ENCODE measurements at places on chromosomes 13 and 19. TPM values are rescaled to one million over a fixed set of nuclear protein-coding genes. Genes with fewer than 3 reads are reported as not detected.

The OVOL3 gene
- total RNA-seq, result not detected

The CGB1 gene
- not detected for total RNA-seq

The SPACA4 gene
- total RNA-seq, result not detected

The ZNF440 gene
- total RNA-seq, result 11.3 TPM

The DAZAP1 gene
- 61.4 TPM for total RNA-seq

The CLDN10 gene
- under 0.01 TPM for total RNA-seq

The IFNL3 gene
- not detected for total RNA-seq

The ZNF554 gene
- 2.3 TPM for total RNA-seq

The CEACAM6 gene
- total RNA-seq, result not detected

The CCDC106 gene
- 5.3 TPM for total RNA-seq

The ZNF490 gene
- 9.9 TPM for total RNA-seq

The PLVAP gene
- 11.8 TPM for total RNA-seq

The ISYNA1 gene
- total RNA-seq, result 74.6 TPM

The MEDAG gene
- 71.6 TPM for total RNA-seq

The GAS6 gene
- total RNA-seq, result 210 TPM

The LATS2 gene
- 37.0 TPM for total RNA-seq

The CYP2A6 gene
- total RNA-seq, result not detected

The LGALS14 gene
- not detected for total RNA-seq

The CACNG6 gene
- total RNA-seq, result 0.25 TPM

The PTPRH gene
- 0.25 TPM for total RNA-seq

The GJB6 gene
- not detected for total RNA-seq

The UPF3A gene
- total RNA-seq, result 28.5 TPM

The PSG3 gene
- 0.13 TPM for total RNA-seq

The OR10H1 gene
- not detected for total RNA-seq

The GPR4 gene
- 4.1 TPM for total RNA-seq

The SMIM44 gene
- not detected for total RNA-seq

The PSPN gene
- total RNA-seq, result 0.65 TPM

The KASH5 gene
- total RNA-seq, result not detected

The MAMSTR gene
- total RNA-seq, result 0.16 TPM

The ZNF77 gene
- 5.7 TPM for total RNA-seq

The ATXN8OS gene
- not detected for total RNA-seq

The PSG5 gene
- total RNA-seq, result not detected

The C1QTNF9 gene
- 0.06 TPM for total RNA-seq

The CBY2 gene
- total RNA-seq, result not detected

The PRRG2 gene
- 3.7 TPM for total RNA-seq
